ENCODE measurements at places on chromosomes 7 and 10.

DNA sequence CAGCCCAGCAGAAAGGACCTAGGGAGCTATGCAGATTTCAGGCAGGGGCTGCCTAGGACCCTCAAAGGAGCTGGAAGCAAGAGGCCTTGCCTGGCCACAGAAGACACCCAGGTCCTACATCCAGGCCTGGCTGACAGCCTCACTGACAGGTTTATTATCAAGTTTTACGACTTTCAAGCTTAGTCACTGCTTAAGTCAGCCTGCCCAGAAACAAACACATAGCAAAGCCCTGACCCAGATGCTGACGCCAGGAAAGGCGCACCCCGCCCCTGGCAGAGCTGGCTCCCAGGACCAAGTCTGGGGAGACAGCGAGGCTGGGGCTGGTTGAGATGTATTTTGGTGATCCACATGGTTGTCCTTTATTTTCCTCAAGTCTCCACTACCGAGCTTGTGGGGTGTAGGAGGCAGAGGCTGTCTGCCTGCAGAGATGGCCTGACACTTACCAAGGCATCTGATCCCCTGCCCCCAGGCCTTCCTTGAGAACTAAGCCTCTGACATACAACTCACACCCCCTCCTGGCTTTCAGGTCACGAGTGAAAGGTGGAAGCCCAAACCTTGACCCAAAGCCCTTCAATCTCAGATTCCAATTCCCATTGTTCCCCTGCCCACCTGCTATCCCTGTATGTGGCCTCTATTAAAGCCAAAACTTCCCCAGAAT, 80.7 kb upstream of the EMX2 start:
- DNase-seq: no peak

DNA sequence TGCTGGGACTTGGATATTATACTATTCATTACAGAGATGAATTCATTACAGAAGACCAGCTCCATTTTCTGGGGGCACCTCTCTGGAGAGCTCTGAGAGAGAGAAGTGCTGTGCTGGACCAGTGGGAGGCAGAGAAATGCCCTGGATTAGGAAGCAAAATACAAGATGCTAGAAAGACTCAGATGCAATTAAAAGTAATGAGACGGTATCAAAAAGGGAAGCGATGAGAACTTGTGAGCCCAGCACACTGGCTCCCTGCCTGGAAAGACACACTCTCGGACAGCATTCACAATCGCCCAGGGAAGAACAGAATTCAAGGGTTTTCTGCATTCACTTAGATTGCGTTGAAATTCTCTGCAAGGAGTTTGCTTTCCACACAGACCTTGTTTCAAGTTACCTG, 3.5 kb upstream of the FRAT2 start:
- DNase-seq: no peak

DNA sequence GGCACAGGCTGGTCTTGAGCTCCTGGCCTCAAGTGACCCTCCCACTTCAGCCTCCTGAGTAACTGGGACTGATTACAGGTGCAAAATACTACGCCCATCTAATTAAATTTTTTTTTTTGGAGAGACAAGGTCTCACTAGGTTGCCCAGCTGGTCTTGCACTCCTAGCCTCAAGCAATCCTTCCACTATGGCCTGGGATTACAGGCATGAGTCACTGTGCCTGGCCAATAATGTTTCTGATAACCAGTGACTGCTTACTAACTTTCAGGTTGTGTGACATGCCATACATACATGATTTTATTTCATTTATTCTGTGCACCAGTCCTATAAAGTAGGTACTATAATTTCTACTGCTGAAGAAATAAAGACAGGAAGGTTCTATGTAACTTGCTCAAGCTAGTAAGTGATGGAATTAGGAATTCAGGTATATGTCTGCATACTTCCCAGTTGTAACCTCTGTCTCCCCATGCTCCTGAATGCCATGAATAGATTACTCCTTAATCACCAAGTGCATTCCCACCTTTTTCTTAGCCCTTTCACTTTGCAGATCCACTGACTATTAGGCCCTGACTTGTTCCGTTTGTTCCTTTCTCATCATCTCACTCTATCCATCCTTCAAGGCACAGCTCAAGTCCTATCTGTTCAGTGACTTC, 28.1 kb downstream of the MCU start:
- no peak for DNase-seq

- no peak for DNase-seq
Measured at GRCh38 chr7:120273476-120273975, 551 bp downstream of the KCND2 start.

DNA sequence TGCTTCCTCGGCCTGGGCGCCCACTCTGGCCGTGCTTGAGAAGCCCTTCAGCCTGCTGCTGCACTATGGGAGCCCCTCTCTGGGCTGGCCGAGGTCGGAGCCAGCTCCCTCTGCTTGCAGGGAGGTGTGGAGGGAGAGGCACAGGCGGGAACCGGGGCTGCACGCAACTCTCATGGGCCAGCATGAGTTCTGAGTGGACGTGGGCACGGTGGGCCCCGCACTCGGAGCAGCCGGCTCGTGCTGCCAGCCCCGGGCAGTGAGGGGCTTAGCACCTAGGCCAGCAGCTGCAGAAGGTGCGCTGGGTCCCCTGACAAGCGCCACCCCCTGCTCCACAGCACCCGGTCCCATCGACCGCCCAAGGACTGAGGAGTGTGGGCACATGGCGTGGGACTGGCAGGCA, 9.0 kb upstream of the PDK4 start:
- no peak for DNase-seq

GRCh38 chr10:121694966-121695643, 96.9 kb upstream of the FGFR2 start:
- no peak for DNase-seq

GRCh38 chr10:47406870-47407691, 23.0 kb upstream of the ZNF488 start:
- DNase-seq: no peak

- DNase-seq: no peak
Measured at GRCh38 chr10:50577681-50578350, 45.9 kb downstream of the SGMS1 start.

GRCh38 chr10:71307469-71308085, 11.5 kb upstream of the SLC29A3 start:
- no peak for DNase-seq
